ENCODE measurements at places on chromosomes 2 and 18. TPM values are rescaled to one million over a fixed set of nuclear protein-coding genes. Genes with fewer than 3 reads are reported as not detected.

- DNase-seq: no peak
Measured at GRCh38 chr2:24489465-24490180, 1.4 kb upstream of the NCOA1 start.

- DNase-seq: peak; percentile 70
Measured at GRCh38 chr18:57833441-57834101, 30.5 kb upstream of the ATP8B1 start.

DNA sequence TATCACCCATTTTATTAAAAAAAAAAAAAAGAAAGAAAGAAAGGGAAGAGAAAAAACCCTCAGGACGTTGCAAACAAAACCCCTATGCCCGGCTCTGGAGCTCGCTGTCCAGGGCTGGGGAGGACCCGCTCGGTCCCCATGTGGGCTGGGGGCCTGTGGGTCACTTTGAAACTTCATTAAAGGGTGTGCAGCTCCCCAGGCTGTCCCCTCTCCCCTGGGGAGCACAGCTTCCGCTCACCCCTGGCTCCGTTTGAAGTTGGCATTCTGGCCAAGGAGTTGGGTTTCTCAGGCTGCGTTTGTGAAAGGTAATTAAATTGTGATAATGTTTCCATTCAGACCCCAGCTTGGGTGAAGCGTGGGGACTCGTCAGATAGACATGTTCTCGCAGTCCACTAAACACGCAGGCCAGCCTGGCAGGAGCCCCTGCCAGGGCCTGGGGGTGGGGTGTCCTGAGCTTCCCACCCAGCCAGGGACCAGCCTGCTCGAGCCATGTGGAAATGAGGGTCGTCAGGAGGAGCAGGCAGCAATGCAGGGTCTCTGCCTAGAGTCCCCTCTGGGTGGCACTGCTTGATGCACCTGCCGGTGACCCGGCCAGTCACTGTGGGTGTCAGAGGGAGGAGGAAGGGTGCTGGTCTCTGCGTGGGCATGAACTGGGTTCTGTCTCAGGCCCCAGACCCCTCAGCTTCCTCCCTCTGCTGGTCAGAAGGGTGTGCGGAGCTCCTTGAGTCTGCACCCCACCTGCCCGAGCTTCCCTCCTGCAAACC, 166.2 kb downstream of the INHBB start:
- no peak for DNase-seq

- no peak for DNase-seq
Measured at GRCh38 chr2:108029496-108029895, 43.2 kb downstream of the SLC5A7 start.

- no peak for DNase-seq
Measured at GRCh38 chr2:170253721-170254230, 75.8 kb downstream of the MYO3B start.

- no peak for DNase-seq
Measured at GRCh38 chr2:101644842-101645383, 52.6 kb upstream of the MAP4K4 start.

DNA sequence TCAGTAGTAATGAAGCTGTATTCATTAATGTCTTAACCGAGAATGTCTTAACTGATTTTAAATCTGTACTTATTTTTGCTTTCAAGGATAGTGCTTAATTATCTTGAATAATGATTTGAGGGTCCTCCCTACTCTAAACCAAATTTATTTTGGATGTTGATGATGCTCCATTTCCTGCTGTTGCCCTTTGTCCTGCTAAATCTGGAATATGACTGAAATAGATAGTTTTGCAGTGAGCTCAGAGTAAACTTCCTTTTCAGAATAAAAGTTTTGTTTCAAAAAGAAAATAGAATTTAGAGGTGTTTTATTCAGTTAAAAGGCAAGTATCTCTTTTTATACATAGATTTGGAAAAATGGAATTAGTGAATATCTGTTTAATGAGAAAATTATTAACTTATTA, 8.1 kb downstream of the NBEAL1 start:
- DNase-seq: no peak

GRCh38 chr2:231288590-231288989, 90.2 kb downstream of the ARMC9 start:
- no peak for DNase-seq

- DNase-seq: peak; percentile 86
Measured at GRCh38 chr2:138421971-138422335, 79.6 kb upstream of the SPOPL start.

DNA sequence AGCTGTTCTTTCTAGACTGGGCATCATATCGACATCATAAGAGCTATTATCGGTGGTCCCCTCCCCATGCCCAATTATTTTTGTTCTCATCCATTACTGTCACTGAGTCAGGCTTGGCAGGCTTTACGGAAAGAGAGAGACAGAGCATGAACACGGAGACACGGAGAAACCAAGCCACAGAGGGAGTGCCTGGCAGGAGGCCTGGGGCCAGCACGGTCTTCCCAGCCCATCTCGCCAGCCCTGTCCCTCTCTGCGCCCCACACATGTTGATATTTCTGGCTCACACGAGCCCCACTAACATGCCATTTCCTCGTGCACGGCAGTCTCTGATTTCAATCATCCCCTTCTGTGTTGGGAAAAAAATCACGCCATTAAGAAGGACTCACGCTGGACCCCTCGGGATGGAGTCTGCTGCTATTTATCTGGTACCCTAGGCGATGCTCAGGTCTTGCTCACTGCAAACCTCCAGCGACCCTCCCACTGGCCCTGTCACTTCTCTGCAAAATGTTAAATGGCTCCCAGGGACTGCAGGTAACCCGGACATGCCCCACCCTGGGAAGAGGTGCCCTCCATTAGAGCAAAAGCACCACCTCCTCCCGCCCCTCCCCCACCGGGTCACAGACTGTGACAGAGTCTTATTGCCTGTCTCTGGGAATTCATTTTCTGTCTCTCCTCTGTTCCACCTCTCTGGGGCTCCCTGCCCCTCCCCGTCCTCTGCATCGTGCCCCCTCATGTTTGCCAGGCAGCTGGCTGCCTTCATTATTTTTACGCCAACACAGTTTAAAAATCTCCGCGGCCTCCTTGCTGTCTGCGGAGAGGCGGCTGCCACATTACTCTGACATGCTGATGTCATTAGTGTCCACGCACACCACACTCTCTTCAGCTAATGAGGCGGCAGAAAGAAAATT, 40.1 kb upstream of the GBX2 start:
- no peak for DNase-seq

DNA sequence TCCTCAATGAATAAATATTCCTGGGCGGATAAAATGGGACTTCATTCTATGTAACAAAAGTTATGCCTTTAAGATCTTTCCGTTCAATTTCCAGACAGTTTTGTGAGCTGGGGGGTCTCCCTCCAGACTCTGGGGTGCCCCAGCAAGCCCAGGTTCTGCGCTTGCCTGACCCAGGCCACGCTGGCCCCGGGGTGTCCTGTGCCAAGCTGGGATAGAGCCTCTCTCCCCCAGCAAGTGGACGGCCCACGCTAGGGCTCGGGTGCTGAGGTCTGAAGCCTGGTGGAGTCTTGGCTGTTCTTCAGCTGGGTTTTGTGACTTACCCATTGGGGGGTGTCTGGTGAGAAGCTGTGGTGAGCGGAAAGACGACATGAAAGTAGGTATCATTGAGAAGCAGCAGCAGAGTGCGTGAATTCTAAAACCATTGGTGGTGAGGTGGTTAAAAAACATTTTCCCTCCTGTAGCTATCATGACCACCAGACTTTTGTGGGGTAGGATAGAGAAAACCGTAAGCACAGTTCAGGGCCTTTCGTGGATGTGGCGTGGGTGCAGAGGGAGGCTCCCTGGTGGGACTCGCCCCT, 346.8 kb downstream of the ANAPC1 start:
- DNase-seq: no peak

GRCh38 chr2:241040081-241040803, 41.8 kb downstream of the SNED1 start:
- DNase-seq: no peak

DNA sequence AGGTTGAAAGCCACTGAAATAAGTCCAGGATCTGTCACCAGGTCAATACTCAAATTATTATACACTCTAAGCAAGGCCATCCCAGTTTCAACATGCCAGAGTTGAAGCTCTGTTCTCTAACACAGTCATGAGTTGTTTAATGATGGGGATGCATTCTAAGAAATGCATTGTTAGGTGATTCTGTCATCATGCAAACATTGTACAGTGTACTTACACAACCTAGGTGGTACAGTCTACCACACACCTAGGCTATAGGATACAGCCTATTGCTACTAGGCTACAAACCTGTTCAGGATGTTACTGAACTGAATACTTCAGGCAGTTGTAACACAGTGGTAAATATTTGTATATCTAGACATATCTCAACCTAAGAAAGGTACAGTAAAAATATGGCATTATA, 162.2 kb downstream of the BAZ2B start:
- DNase-seq: peak; percentile 2

DNA sequence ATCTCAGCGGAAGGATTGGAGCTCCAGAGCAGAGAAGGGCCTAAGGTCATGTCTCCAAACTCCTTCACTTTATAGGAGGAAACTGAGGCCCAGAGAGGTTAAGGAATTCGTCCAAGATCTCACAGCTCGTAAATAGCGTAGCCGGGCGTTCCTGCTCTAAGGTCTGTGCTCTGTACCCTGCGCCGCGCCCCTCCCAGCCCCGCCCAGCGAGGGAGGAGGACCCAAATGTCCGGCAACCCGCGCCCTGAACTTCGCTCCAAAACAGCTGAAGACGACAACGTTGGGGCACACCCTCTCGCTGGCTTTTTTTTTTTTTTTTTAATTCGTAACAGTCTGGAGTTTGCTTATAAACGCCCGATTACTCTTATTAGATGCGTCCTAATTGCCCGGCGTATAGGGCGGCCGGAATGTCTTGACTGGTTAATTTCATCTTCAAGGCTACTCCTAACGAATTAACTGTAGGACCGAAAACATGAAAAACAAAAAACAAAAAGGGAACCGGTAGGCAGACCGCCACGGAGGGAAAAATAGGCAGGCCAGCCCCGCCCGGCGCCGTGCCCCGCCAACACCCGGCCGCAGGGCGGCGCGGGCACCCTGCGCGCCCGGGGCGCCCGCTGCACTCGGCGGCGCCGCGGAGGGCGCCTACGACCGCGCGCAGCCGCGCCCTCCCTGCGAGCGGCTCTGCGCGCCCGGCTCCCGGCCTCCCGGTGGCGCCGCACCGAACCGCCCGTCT, 928 bp upstream of the FOSL2 start:
- DNase-seq: peak; percentile 93

DNA sequence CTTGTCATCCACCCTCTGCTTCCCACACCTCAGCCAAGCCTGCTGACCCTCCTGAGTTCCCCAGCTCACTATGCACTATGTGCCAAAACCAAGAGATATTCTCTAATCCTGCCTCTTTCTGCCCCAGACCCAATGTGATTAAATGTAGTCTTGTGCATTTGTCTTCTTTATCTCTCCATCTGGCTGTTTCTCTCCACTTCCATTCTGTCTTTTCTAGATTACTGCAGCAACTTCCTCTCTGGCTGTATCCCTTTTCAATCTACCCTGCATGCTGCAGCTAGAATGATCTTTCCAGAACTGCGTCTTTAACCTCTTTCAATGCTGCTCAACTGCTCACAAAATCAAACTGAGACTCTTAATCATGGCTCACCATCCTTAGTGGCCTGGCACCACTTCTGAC, 164.1 kb downstream of the GALNT14 start:
- DNase-seq: no peak

DNA sequence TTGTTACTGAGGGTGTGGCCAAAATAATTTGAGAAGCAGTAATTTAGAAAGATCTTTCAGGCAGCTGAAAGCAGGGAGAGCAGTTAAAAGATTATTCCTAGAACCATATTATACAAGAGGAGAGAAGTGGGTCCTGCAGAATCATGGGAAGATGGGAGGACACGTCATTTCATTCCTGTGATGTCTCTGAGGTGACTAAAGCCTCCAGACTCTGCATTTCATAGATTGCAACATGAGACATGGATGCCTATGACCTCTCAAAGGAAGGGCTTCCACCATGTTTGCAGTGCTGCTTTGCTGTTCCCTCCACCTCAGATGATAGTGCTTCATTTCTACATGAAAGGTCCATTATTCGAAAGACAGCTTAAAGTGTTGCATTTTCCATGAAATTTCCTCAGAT, 788.4 kb downstream of the TSN start:
- DNase-seq: peak; percentile 42

DNA sequence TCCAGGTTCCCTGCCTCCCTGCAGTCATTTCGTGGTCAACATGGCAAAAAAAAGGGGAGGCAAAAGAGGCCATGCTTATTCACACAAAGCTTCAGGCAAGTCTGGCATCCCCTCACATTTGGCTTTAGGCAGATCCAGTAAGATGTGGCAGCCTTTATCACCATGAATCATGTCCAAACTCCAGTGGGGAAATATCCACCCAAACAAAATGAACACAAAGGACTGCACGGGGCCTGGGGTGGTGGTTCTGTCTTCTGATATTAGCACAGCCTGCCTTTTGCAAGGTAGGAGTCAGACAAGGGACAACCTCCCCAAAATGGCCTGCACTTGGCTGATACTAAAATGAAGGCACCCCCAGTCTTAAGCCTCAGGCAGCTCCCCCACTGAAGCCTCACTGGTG, 129.9 kb downstream of the ZBTB7C start:
- DNase-seq: peak; percentile 5

- no peak for DNase-seq
Measured at GRCh38 chr2:225616848-225617247, 217.3 kb downstream of the NYAP2 start.

- DNase-seq: no peak
Measured at GRCh38 chr18:70246061-70246466, 40.6 kb upstream of the RTTN start.

- no peak for DNase-seq
Measured at GRCh38 chr2:120930236-120930635, 194.6 kb downstream of the GLI2 start.

DNA sequence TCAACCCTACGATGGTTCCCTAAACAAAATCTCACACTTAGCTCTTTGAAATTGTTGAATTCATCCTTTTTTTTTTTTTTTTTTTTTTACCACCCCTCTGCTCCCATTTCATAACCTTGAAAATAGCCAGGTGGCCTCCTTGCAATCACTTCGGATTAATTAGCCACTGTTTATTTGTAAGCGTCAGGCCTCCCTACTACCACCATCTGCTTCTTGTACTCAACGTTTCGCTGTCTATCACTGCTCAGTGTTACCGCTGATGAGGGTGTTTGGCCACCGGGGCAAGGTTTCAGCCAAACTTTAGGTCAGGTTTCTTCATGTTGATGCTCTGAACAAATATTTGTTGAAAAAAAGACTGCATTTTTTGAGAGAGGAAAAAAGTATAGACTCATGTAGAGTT, 183.2 kb downstream of the EPHA4 start:
- no peak for DNase-seq

GRCh38 chr2:221431477-221431876, 140.6 kb downstream of the EPHA4 start:
- no peak for DNase-seq

- DNase-seq: peak; percentile 69
Measured at GRCh38 chr2:225041207-225041850, 939 bp downstream of the DOCK10 start.

GRCh38 chr2:205650450-205650849, 31.9 kb upstream of the NRP2 start:
- peak; percentile 70 for DNase-seq

GRCh38 chr2:151261977-151262291, 271 bp upstream of the RBM43 start:
- no peak for DNase-seq

SKOR2 gene
- total RNA-seq: not detected

CD8B2 gene
- 0.10 TPM for total RNA-seq

HOXD10 gene
- 9.3 TPM for total RNA-seq

ARHGAP28 gene
- total RNA-seq: 0.05 TPM

UGT1A10 gene
- total RNA-seq: not detected

VWC2L gene
- not detected for total RNA-seq

CCDC121 gene
- total RNA-seq: 1.4 TPM

VIL1 gene
- not detected for total RNA-seq

SOWAHC gene
- 11.4 TPM for total RNA-seq

ADGRF3 gene
- 0.12 TPM for total RNA-seq

SLC23A3 gene
- 0.02 TPM for total RNA-seq

CFAP210 gene
- not detected for total RNA-seq

TSPYL6 gene
- total RNA-seq: not detected

LRP2 gene
- not detected for total RNA-seq

ANKRD36C gene
- 7.1 TPM for total RNA-seq

All from M059J (cell line).